ENCODE measurements at places on chromosomes 13 and 19. TPM values are rescaled to one million over a fixed set of nuclear protein-coding genes. Genes with fewer than 3 reads are reported as not detected.

Gene CLEC4G
- 0.68 TPM for polyA plus RNA-seq

Gene CELF5
- 1.2 TPM for polyA plus RNA-seq

DNA sequence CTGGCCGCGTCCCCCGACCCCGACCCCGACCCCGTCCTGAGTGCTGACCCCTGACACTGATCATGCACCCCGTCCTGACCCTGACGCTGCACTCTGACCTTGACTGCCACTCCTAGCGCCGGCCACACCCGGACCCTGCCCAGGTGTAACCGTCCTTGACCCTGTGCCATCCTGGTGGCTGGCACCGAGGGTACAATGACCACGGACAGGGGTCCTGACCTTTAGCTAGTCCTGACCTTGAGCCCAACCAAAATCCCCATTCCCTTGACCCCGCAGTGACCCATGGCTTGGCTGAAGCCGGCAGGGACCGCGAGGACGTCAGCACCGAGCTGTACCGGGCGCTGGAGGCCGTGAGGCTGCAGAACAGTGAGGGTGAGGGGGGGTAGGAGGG, 25.9 kb downstream of the CLEC4M start:
- no peak for DNase-seq

- DNase-seq, result peak; percentile 42
Measured at GRCh38 chr13:30618186-30618929, 638 bp downstream of the USPL1 start.

DNA sequence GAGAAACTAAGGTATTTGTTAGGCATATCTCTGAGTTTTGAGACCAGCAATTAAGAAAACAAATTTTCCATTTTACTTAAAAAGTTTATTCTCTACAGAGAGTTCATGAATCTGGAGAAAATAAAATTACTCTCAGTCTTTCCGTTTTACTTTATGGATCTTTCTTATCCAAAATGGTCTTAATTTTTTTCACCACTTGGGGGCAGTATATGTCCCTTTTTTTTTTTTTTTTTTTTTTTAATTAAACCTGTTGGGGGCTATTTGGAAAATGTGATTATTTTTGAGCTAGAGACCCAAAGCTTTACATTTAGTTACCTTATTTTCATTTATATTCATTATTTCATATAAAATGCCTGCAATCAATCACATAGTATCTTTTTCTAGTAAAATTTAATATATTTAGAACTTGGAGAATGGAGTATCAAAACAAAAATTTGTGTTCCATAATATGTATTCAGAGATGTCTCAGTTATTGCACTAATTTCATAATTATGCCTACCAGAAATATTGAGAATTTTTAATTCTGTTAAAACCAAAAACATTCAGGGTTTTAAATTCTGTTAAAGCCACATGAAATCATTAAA, 27.1 kb downstream of the PIBF1 start:
- DNase-seq, result no peak

DNA sequence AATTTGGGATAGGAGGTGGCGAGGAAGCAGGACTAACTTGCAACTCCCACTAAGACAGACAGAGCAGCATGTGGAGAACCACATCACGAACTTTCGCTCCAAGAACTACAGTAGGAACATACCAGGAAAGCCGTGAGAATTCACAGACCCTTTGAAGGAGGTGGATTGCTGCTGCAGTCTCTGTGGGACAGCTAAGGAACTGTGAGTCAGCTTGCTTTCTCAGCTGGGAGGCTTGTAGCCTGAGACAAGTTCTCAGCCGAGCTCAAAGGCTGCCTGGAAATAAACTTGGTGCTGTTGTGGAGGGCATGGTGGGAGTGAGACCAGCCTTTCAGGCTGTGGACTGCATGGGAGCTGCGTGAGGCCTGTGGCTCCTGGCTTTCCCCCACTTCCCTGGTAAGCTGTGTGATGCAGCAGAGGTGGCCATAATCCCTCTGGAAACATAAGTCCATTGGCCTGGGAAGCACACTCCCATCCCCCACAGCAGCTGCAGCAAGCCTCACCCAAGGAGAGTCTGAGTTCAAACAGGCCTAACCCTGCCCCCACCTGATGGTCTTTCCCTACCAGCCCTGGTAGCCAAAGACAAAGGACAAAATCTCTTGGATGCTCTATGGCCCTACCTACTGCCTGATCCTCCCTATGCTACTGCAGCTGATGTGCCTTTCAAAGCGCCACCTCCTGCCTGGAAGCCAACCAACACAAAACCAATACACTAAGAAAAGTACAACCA, 441.1 kb upstream of the HTR2A start:
- no peak for DNase-seq

DNA sequence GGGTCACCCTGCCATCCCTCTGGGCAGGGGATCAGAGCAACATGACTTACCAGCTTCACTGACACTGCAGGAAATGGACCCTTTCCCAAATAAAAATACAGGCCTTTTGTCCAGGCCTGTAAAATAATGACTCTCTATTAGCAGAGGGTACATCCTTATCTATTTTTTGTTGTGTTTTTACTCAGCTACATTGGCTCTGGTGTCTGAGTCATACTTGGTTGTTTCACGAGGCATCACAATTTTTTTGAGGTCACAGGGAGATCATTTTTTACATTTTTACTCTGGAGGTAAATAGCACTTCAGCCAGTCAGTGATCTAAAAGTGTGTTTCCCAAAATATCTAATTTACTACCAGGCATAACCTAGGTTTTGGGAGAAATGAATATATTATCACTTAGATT, 6.9 kb upstream of the HTR2A start:
- no peak for DNase-seq

GRCh38 chr19:38277549-38277948, 13.2 kb downstream of the SPINT2 start:
- no peak for DNase-seq

- no peak for DNase-seq
Measured at GRCh38 chr13:23377983-23378632, 55.4 kb downstream of the SACS start.

Gene CGB8
- not detected for polyA plus RNA-seq

GRCh38 chr19:29076161-29076560, 136.8 kb downstream of the UQCRFS1 start:
- DNase-seq, result no peak

DNA sequence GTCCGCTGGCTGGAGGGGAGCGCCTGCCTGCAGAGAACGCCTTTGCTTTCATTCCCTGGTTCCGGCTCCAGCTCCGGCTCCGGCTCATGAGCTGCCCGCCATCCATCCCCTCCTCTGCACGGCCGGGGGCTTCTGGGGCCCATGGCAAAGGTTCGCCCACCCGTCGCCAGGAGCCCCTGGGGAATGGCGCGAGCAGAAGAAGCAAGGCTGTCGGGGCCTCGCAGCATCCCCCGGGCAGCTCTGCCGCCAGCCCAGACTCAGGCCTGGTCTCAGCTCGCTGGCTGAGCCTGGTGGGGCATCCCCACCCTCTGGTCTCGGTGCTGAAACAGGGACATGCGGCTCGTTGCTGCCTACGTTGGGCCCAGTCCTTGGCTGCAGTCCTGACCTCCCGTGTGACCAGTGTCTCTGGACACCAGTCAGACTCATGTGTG, 96.8 kb downstream of the KDM4B start:
- no peak for DNase-seq

Gene ANGPTL8
- polyA plus RNA-seq, result 2.2 TPM
